ENCODE measurements at places on chromosomes 3 and 15.
A peak's percentile ranks its signal among the peaks of the same experiment; 100 is the strongest.

DNA sequence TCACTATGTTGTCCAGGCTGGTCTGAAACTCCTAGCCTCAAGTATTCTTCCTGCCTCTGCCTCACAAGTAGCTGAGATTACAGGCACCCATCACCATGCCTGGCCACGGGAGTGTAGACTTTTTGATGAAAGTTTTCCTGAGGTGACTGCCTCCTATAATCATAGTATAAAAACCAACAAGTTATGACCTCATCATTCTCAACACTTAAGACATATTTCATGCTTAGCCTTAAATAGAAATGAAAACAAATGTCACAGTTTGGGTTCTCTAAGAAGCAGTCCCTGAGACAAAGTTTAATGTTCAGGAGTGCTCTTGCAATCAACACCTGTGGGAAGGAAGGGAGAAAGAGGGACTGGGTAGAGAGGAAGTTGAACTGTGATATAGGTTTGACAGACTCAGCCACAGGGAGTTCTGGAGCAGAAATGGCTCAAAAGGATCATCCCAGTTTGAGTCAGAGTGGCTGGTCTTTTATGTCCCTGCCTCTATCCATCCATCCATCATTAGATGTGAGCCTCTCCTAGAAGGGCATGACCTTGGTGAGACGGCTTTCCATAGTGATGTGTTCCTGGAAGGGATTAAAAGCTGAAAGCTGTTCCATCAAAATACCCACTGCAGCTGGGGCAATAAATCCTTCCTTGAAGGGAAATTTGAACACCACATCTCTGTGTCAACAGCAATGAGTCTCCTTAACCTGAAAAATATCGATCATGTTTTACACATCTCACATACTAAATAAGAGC, 16.2 kb upstream of the ABHD5 start:
- DNase-seq: no peak

DNA sequence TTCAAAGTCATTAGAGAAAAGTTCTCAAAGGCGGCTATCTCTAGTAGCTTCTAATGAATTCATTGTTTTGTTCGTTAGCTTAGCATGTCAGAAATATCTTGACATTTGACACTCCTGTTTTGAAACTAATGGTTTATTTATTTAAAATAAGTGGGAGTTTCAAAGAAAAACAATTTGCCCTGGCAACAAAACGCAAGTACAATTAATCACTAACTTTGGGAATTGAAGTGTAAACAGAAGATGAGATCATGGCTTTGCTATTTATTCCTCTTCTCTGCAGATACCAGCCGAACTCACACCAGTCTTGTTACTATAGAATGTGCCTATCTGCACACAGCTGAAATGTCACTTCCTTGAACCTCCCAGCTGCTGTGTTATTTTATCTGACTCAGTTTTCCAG, 27.5 kb downstream of the MASP1 start:
- DNase-seq: no peak

DNA sequence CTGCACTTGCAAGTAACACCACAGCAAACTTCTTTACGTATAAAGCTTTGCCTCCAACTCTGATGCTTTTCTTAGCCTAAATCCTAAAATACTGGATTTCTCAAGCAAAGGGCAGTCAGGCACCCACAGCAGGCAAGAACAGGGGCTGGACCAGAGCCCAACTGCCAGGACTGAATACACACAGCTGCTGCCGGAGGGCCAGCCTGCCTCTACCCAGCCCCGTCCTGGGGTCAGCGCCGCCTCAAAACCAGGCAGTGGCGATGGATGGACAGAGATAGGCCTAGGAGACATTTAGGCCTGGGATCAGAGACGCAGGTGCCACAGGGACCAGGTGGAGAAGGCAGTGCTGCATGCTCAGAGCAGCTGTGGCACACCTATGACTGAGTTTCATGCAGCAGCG, 47.6 kb upstream of the SEC61A1 start:
- no peak for DNase-seq

DNA sequence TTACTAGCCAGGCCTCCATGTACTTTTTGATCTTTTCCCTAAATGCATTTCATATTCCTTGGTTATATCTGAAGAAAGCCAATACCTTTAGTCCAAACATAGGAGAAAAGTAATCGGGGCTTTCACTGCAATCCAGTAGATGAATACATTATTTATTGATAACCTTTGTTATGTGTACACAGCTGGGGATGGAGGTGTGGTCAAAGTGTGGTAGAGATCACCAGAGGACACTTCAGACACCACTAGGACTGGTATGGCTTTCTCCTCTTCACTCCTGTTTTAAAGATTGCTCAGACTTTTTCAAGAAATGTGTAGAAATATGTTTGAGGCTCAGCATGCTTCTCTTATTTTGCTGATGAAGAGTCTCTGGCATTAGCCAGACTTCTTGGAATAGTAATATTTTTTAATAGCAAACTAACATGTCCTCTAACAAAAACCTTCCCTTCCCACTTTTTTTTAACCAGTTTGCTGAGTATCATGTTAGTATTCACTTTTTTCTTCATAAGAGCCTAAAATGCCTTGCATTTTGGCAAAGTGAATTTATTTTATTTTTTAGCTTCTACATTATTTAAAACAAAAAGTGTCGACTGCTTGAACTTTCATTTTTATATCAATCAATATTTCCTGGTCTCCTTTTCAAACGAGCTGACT, 65.6 kb upstream of the MBNL1 start:
- DNase-seq: peak; percentile 6

- DNase-seq: no peak
These were observed 22.9 kb upstream of the NEDD4 start for GRCh38 chr15:56016281-56016680.

GRCh38 chr15:59242649-59243048, 36.0 kb downstream of the LDHAL6B start:
- DNase-seq: no peak

DNA sequence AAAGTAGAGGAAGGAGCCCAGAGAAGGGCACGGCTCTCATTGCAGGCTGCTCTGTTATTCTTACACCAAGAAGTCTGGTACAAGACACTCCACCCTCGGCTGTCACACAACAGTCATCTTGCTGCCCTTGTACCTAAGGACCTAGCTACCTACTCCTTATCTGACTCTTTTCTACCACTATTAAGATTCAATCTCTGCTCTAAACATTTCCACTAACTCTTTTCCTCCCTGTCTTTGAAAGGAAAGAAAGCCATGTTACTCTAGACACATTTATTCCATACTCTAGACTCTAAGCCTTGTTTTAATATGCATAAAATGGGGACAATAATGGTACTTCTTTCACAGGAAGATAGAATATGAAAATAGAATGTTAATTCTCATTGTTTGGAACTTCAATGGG, 73.3 kb upstream of the C3orf49 start:
- DNase-seq: no peak

GRCh38 chr15:77572186-77572585, 60.5 kb downstream of the LINGO1 start:
- DNase-seq: no peak

GRCh38 chr15:41919201-41919820, 25.5 kb upstream of the SPTBN5 start:
- no peak for DNase-seq

DNA sequence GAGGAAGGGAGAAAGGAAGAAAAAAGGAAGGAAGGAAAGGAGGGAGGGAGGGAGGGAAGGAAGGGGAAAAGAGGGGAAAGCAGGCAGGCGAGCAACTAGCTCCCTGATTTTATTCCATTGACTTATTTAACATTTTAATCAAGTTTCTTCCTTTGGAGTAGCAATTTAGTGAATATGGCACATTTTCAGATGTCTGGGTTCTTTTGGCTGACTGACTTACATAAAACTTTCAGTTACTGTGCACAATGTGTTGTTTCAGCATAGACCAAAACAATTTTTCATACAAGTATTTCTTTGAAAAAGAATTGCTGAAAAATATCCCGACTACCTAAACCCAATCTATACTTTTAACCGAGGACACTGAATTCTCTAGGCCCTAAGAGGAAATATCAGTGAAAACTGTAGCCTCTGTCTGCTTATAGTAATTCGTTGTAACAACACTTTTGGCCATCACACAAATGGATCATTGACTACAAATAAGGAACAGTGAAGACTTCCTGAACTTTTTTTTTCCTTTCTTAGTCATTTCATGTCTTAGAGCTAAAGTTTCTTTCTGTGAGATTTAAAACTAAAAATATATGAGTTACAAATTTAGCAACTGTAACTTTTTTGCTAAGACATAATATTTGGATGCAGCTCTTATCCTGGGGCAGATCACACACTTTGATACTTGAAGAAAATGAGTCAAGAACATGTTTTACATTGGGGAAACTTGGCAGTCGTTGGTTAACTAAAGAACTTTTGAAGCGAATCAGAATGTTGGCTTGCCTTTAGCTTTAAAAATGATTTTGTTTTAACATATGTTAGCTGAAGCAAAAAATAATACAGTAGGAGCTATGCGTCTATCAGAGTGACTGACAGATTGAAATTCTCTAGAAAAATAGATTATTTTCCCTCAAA, 79.6 kb downstream of the SOX2 start:
- DNase-seq: no peak

DNA sequence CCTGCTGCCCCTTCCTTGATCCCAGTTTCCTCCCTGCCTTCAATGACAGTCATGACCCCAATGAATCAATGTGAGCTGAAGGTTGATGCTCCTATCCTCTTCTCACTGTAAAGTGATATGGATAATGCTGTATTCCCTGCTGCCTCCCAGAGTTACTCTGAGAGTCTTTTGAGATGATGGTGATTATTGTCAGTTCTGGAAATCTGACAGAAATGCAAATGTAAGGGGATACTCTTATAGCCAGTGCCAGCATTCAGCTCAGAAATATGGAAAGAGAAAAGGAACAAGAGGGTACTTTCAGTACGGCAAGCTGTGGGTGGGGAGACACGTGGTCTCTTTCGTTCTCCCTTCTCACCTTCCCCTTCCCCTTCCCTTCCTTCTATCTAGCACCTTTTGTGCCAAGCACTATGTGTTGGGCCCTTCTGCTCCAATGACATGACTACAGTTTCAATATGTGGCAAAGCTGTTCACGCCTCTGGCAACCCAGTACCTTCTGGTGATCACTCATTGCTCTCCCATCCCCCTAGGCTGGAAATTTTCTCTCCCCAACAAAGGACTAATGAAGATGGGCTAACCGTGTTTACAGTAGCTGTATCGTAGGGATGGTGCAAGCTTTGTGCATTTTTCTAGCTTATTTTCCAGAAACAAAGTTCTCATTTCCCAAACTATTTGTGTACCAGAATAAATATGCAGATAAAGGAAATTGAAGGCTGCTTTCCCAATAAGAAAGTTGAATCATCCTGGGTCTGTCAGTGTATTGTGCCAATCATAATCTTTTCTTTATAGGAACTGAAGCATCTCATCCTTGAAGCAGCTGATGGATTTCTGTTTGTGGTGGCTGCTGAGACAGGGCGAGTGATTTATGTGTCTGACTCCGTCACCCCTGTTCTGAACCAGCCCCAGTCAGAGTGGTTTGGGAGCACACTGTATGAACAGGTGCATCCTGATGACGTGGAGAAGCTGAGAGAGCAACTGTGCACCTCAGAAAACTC, 70.3 kb downstream of the ARNT2 start:
- no peak for DNase-seq

GRCh38 chr3:71902258-71903111, 117.5 kb upstream of the PROK2 start:
- no peak for DNase-seq

GRCh38 chr15:99453637-99454030, 112.2 kb upstream of the MEF2A start:
- no peak for DNase-seq

- DNase-seq: peak; percentile 37
These were observed at the start of gene IL12A for GRCh38 chr3:159988617-159989271. IL12A (plus strand) TSS chr3:159988835.

GRCh38 chr3:122410639-122411038, 5.2 kb downstream of the WDR5B start:
- no peak for DNase-seq

- DNase-seq: no peak
These were observed 5.1 kb downstream of the ABI3BP start for GRCh38 chr3:100988080-100988479.

- DNase-seq: no peak
These were observed 16.3 kb downstream of the MORF4L1 start for GRCh38 chr15:78889000-78889399.

DNA sequence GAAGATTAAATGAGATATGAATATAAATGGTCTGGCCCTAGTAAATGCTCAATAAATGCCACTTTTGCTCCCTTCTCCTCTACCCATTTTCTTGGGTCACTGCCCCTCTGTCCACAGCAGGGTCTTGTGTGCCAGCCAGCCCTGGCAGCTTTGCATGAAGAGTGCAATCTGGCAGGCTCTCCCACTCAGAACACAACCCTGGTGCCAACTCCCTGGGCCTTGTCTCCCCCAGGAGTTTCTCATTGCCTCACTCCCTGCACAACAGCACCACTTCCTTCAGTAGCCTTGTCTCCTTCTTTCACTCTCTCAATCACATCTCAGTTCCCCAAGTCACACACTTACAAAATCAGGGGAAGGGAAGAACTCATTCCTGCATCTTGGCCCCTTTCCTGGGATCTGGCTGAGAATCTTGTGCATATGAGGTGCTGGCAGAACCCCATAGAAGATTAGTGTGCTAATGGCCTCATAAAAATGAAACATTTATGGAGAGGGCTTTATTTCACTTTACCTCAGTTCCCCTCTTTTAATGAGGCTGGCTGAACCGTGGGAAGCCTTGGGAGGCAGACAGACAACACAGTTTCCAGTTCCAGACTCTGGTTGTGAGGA, 445.9 kb upstream of the PROK2 start:
- no peak for DNase-seq

- no peak for DNase-seq
These were observed 69.7 kb upstream of the LRRFIP2 start for GRCh38 chr3:37243820-37244748.

DNA sequence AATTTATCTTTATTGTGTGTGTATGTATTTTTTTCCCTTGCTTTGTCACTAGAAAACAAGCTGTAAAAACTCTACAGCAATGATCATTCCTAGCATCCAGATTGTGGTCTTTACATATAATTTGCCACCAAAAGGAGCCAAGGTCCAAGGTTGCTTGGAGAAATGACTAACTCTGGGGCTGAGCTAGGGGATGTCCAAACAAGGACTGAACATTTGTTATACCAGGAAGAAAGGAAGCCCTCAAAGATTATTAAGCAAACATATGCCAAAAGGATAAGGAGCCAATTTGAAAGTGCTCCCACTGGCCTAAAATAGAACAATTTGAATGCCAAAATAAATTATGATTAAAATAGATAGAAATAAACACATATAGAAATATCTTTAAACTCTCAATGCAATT, 293.3 kb downstream of the ZIC1 start:
- no peak for DNase-seq
